ENCODE measurements at places on chromosomes 5 and 9. TPM values are rescaled to one million over a fixed set of nuclear protein-coding genes. Genes with fewer than 3 reads are reported as not detected.

- no peak for DNase-seq
Measured at GRCh38 chr9:133888809-133889491, 103.2 kb downstream of the VAV2 start.

DNA sequence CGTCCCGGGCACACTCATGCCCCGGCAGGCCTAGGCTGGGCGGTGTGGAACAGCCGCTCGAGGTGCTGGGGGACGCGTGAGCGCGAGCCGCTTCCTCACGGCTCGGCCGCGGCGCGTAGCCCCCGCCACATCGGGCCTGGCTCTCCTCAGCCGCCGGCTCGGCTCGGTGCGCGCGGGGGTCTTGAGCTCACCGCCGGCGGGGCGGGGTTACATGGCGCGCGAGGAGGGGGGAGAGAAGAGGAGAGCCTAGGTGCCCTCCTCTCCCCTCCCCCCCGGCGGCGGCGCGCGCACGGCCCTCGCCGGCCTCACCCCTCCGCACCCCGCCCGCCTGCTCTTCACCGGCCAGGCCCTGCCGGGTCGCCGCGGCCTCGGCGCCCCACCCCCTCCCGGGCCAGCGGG, 7.7 kb downstream of the RANBP6 start:
- DNase-seq = peak; percentile 39

DNA sequence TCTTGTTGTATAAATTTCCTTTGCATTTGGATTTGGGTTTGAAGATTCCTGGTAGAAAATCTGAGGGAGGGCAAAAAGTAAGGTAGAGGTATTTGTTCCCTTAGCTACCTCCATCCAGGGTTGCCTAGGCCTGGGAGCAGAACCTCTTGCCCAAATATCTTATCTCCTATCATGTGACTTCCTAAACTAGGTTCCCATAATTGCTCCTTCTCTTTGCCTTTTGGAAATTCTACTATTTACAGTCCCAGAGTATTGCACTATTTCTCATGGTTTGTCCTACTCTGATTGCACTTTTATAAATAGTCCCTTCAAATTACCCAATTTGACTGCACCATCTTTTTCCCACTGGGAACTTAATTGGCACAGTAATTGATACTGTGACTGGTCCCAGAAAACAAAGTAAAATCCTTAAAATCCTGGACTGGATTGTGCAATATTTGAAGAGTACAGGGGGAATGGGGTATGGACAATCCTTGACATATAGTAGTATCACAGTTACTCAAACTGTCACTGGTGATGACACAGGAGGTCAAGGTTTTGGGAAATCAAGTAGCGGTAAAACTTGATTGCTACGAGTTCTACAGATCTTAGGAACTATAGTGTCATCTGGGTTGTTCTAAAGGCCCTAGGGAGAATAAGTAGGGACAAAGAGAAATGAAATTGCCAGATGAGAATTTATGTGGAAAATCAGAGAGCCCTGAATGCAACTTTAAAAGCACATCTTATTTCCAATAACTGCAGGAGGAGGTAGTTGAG, 31.5 kb upstream of the TMED7 start:
- no peak for DNase-seq

DNA sequence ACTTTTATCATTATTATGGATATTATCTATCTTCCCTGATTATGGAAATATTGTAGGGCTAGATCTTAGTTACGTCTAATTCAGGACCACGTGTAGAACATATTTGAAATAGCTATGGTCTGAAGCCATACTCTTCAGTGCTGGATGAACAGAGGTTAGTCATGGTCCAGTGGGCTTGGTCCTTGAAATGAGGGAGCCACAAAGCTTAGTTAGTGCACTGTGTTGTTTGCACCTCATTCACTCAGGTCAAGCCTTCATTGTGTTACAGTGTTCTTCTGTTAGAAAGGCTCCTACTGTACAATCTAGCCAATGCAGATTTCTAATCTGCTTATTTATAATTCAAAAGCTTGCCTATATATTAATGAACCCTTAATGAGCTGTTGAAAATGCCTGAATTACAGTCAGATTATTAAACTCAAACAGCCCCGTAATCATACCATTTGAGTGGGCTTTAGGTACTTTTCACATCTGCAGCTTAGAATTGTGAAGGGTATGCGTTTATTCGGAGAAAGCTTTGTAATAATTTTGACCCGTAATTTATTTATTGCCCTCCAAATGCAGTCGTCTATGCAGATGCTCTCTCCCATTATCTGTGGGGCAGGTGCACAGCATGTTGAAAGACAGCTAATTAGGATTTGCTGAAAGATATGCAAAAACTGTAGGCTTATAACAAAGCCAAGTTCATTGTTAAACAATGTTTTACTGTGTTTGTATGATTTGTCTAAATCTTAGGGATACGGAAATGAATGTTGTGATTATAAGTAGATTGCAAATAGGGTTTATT, 164.9 kb downstream of the PBX3 start:
- no peak for DNase-seq

DNA sequence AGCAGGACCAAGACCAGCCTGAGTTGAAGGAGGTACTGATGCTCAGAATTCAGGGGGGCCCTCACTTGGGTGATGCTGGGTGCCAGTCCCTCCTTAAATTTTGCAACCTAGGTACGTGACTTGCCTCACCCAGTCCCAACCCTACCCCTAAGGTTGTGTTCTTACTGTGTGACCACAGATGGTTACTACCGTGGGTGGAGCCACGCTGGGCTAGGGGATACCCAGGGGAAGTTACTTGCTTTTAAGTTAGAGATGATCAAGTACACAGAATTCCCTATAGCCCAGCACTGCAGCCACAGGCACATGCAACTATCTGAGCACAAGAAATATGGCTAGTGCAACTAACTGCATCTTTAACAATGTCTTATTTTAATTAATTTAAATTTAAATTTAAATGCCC, 32.9 kb downstream of the NXNL2 start:
- DNase-seq = no peak

DNA sequence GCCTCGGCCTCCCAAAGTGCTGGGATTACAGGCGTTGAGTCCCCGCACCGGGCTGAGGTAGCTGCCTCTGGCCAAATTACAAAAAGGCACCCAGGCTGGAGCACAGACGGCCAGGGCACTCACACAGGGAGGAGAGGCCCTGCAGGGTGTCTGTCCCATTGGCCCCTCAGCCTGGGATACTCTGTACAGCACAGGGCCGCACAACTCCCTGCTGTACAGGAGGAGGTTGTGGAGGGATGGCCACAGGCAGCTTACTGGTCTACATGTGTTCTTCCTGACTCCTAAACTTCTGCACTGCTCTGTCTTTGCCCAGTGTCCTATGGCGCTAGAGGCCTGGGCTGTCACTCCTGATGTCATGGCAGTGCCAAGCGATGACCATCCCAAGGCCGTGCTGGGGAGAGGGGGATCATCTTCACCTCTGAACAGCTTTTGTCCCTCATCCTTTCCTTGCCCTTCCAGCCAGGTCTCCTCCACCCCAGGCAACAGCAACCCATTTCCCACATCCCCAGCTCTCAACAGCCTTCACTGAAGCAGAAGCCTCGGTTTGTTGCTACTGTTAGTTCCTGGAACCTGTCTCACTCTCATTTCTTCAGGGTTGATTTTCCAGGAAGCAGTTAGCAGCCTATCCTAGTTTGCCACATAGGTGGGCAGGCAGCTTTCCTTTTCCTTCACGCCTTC, 1.8 kb upstream of the CNOT6 start:
- DNase-seq = no peak

DNA sequence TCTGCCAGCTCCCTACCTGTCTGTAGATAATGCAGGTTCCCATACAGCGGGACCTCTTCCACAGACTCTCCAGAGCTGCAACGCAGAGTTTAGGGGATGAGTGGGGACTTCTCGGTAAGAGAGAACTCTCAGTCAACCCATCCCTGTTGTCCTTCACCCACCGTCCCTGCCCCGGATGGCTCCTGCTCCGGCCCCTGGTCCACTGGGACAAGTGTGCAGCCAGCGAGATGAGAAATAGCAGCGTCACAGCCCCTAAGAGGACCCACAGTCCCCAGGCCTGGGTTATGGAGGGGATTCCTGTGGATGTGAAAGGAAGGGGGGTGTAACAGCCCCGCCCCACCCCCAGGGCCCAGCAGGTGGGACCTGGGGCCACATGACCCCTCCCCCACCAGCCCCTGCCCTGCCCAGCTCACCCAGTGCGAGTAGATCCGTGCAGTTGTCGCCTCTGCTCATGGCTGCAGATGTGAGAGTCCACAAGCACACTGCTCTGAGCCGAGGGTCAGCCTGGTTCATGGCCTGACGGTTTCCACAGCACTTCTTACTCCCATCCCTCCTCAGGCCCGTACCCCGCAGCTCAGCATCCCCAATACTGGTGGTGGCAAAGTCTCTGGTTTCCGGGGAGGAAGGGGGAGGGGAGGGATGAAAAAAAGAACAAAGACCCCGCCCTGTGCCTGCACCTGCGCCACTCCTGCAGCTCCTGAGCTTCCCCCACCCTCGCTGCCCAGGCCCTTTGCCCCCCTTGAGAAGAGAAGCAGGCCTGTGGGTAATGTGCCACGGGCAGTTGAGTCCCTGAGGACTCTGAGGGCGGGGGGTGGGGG, at the start of gene SIT1:
Gene SIT1 (minus strand): TSS at position 591 of the 818 bp plus-strand sequence. CDS start 78 bp downstream, at position 513.
- no peak for DNase-seq

- DNase-seq = no peak
Measured at GRCh38 chr9:120905315-120906164, 21.1 kb downstream of the TRAF1 start.

DNA sequence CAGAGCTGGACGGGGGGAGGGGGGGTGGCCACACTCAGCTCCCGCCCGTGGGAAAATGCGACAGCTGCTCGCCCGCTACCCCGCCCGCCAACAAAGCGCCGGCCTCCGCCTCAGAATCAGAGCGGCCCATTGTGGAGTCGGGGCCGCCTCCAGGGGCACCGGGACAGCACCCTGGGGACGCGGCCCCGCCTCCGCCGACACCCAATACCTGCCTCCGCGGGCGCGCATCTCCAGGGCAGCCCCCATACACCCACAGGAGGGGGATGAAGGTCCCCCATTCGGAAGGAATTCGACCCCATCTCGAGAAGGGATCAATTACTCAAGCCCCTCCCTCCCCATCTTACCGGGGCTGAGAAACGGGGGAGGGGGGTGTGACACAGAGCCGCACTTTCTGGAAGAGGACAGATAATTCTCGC, 1.3 kb downstream of the NOTCH1 start:
- DNase-seq = no peak

- no peak for DNase-seq
Measured at GRCh38 chr5:61621202-61621650, 289.2 kb downstream of the ZSWIM6 start.

- DNase-seq = no peak
Measured at GRCh38 chr5:80747922-80748321, 93.1 kb upstream of the DHFR start.

- DNase-seq = no peak
Measured at GRCh38 chr9:92726971-92727715, 37.5 kb downstream of the BICD2 start.

The TMEM215 gene
- not detected for polyA plus RNA-seq

DNA sequence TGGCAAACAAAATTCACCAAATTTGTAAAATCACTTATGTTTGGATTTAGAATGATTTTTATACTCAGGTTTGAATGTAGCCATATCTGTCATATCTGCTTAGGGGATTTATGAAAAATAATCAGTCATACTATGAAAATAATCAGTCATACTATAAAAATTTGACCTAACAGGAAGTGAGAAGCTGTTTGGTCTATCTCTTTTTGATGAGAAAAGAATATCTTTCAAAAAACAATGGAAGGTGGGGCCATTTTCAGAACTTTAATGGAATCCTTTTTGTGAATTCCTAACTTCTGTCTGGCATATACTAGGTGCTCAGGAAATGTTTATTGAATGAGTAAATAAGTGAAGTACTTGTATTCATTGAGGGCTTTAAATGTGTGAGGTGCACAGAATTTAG, 70.1 kb downstream of the CWC27 start:
- DNase-seq = no peak

- no peak for DNase-seq
Measured at GRCh38 chr9:26801772-26802171, 90.8 kb downstream of the CAAP1 start.

The TMEM174 gene
- not detected for polyA plus RNA-seq

The VLDLR gene
- polyA plus RNA-seq = 20.4 TPM

DNA sequence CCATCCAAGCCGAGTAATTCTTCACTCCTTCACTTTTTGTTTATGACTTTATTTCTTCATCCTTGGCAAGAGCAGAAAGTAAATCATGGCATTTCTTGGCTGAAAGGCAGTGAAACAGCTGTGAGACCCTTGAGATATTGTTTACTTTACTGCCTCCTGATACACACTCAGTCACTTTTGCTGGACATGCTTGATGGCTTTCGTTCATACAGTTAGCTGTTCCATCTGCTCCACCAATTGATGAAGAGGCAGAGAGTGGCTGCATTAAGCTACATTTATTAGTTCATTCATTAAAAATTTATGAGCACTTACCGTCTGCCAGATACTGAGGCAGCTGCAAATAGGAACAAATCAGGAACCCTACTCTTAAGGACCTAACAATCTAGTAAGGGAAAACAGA, 184.4 kb upstream of the OR13F1 start:
- no peak for DNase-seq

GRCh38 chr9:110615498-110615897, 36.0 kb upstream of the SVEP1 start:
- DNase-seq = no peak

- DNase-seq = no peak
Measured at GRCh38 chr9:89295400-89295799, 15.6 kb upstream of the CKS2 start.

- DNase-seq = no peak
Measured at GRCh38 chr5:52838326-52839015, 50.8 kb downstream of the ITGA1 start.

The WDR36 gene
- 7.3 TPM for polyA plus RNA-seq

The NMUR2 gene
- not detected for polyA plus RNA-seq

The PPIC gene
- 92.3 TPM for polyA plus RNA-seq

- DNase-seq = peak; percentile 4
Measured at GRCh38 chr5:106094204-106094607, 1576.5 kb downstream of the EFNA5 start.

DNA sequence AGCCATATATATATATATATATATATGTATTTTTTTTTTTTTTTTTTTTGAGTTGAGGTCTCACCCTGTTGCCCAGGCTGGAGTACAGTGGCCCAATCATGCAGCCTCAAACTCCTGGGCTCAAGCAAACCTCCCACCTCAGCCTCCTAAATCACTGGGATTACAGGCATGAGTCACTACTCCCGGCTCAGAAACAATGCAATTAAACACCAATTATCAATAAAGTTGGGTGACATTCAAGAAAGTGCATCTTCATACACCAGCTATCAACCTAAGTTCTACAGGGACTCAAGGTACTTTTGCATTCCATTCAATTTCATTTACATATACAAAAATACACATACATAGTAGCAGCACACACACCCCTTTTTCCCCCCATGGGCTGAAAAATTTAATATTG, 7.6 kb downstream of the FAM13B start:
- DNase-seq = no peak

The SPAAR gene
- polyA plus RNA-seq = 1.4 TPM

- DNase-seq = no peak
Measured at GRCh38 chr5:150653145-150653761, 7.8 kb upstream of the MYOZ3 start.

The SH3PXD2B gene
- 39.4 TPM for polyA plus RNA-seq

The FRMPD1 gene
- polyA plus RNA-seq = 0.03 TPM

The COL15A1 gene
- polyA plus RNA-seq = 42.0 TPM

The ITGA1 gene
- 53.9 TPM for polyA plus RNA-seq

Measured in urinary bladder (tissue), 4 donors.